Cortex of kidney (tissue), 1 donor: ENCODE measurements at places on chromosomes 5 and 9.

DNA sequence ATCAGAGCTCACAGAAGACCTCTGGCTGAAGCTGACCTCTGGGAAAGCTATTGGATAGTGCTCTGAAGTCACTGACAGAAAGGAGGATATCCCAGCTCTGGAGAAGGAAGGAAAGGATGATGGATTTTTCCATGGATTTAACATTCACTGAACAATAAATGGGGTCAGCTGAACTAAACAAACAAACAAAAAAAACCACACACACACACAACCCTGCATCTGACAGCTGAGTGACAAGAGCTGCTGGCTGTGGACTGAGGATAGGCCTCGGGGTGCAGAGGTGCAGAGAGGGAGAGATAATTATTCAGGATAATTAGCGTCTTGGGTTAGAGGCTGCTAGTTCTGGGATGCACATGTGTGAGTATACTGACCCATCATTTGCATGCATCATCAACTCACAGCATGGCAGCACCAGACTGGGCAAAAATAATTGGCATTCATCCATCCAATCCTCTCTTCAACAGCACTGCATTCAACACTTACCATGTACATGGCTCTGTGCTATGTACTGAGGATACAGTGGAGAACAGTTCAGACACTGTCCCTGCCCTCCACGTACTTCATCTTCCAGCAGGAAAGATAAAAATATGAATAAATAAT, 131.4 kb upstream of the TRIM32 start:
- no peak for DNase-seq

DNA sequence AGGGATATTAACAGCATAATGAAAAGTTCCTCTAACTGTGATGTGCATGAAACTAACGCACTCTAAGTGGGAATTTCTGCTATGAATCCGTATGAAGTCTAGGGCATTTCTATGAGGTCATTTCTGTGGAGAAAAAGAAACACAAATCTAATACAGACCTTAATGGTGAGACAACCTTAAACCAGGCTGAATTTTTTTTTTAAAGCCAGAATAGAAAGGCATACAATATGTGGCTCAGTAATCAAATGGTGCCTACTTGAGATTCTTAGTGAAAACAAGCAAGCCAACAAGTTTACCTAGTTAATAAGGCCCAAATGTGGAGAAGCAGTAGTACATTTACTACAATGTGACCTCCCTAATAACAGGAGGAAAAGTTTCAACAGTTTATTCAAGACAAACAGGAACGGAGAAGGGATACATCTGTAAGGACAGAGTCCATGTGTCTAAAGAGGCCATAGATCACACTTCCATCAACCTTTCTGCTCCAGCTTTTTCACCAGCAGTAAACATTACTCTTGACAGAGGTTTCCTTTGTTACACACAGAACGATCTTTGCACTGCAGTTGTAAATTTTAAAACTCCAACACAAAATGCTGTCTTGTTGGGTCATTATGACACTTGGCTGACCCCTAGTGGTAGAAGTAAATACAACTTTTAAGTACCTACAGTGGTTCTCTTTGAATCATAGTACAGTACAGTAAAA, 26.2 kb downstream of the CARNMT1 start:
- no peak for DNase-seq

GRCh38 chr5:141948812-141949211, 9.2 kb downstream of the PCDH12 start:
- DNase-seq: no peak

DNA sequence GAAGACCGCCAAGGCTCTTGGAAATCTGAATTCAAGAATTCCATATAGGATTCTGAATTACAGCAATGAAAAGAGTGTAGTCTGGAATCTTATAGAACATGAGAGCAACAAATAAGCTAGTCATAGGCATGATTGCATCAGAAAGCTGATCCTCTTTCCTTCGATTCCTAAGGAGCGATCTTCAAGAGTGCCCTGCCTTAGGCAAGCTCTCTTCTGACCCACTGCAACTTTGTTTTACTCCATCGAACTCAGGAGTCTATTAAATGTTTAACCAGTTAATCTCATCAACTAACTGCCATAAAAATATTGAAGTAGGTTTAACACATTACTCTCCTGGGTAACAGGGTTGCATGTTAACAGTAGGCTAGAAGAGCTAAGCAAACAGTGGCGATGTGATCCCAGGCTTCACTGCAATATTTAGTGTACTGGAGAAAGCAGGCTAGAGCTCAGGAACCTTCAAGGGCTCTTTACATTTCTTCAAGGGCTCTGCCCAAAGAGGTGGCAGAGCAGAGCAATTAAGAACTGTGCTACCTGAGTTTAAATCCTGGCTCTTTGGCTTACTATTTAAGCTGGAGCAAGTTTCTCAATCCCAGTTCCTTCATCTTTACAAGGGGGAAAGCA, 146.3 kb downstream of the RORB start:
- DNase-seq: no peak
